Activated CD4-positive, CD25-positive, alpha-beta regulatory T cell treated with anti-CD3 and anti-CD28 coated beads, Interleukin-2, amount 50 U/mL, for 24 hours (primary cell): ENCODE measurements at places on chromosomes 7 and 10.

GRCh38 chr7:11833431-11833830 is 1.4 kb upstream of the THSD7A start:
- ATAC-seq: no peak

GRCh38 chr10:76962851-76963250 is 674.8 kb downstream of the KCNMA1 start:
- no peak for ATAC-seq

DNA sequence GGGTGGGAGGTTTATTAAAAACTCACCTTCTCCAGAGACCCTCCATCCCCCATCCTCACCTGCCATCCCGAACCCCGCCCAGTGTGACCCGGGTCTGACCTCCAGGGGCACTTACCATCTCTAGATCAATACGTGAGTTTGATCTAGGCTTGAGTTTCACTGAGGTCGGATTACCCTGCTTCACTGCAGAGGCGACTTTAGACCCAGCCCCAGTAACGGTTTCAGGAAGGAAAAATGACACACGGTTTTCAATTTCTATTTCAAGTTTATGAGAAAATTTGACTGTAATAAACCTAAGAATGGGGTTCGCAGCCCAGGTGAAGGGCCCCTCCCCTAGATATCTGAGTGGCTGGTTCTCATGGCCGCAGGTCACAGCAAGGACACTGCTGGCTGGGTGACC is 33.1 kb downstream of the RCC1L start:
- no peak for ATAC-seq

- no peak for ATAC-seq
Observed at GRCh38 chr7:153036396-153037063, 277.0 kb downstream of the ACTR3B start.

DNA sequence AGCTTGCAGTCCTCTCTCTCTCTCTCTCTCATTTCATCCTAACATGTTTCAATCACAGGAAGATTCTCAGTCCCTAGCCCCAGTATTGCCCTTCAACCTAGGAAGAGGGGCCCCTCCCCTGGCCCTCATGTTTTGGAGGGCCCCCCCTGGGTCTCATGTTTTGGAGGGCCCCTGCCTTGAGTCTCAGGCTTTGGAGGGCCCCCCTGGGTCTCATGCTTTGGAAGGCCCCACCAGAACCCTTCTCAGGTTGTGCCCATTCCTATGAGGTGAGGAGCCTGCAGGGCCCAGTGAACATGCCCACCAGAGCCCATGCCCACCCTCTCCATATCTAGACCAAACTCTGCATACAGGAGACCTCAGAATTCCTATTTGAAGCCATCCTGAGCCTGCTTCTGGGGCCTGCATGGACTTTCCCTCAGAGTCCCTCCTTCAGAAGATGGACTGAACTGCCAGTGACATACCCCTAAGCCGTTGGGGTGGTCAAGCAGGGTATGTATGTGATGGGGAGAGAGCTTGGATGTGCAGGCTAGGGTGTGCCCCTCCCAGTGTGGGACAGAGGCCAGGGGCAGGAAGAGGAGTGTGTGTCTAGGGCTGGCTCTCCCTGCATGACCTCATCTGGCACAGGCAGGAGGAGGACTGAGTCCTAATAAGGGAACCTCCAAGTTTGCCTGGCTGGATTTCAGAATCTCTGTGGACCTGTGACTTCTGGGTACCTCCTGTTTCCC is 8.1 kb upstream of the VDAC2 start:
- ATAC-seq: no peak

DNA sequence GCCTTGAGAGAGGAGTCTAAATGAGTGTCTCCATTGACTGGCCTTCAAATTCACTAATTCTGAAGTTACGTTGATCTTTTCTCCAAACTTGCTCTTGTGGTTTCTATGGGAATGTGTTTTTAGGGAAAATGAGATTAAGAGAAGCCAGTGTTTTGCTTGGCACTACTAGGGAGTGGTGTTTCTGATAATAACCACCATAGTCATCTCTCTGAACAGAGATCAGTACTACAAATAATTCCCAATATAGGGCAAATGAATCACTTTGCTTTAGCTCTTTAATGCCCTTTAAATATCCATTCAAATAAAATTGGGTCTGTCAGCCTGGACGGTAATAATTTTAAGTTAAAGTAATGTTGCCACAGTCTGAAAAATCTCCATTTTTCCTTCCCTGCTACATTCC is 90.8 kb downstream of the NRF1 start:
- ATAC-seq: no peak

DNA sequence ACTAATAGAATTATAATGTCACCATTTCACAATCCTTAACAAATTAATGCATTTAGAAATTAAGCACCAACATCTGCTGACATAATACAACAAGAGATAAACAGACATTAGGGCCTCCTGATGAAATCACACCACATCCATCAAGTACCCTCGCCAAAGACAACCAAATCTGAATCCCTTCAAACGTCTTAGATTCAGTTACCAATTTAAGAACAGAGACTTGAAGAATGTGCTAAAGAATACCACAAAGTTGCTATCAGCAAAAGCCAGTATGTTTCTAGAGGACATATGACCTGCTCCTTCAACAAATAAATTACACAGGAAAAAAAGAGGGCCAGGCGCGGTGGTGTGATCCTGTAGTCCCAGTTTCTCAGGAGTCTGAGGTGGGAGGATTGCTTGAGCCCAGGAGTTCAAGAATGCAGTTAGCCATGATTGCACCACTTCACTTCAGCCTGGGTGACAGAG is 144.5 kb downstream of the REEP3 start:
- ATAC-seq: no peak

DNA sequence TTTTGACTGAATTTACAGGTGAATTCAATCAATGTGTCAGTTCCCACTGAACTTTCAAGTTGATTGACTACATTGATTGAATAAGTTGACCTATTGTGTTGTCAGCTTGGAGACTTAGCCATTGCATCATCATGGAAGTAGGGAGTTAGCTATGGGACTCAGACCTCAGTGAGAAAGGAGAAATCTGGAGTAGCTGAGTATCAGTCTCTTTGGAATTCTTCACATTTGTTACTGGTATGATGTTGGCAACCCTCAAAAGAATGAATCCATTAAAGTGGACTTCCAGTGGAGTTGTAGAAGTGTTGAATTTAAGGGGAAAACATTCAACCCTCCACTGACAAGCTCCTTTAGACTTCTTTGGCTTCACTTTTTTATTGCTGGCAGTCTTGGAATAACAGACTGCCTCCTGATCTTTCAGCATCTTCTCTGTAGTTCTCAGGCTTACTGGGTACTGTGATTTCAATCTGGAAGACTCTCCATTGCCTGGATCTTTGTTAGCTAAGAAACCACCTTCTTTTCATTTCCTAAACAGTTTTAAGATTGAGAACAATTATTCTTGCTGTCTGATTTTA is 160.3 kb upstream of the NRP1 start:
- no peak for ATAC-seq

DNA sequence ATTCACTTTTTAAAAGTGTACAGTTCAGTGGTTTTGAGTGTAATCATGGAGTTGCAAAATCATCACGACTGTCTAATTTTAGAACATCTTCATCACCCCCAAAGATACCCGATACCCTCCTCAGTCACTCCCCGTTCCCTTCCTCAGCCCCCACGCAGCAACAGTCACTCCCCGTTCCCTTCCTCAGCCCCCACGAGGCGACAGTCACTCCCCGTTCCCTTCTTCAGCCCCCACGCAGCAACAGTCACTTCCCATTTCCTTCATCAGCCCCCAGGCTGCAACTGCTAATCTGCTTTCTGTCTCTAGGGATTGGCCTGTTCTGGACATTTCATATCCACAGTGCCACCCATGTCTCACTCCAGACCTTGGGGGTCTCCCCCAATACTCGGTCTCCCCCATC is 161.6 kb upstream of the PPP2R2D start:
- ATAC-seq: no peak

DNA sequence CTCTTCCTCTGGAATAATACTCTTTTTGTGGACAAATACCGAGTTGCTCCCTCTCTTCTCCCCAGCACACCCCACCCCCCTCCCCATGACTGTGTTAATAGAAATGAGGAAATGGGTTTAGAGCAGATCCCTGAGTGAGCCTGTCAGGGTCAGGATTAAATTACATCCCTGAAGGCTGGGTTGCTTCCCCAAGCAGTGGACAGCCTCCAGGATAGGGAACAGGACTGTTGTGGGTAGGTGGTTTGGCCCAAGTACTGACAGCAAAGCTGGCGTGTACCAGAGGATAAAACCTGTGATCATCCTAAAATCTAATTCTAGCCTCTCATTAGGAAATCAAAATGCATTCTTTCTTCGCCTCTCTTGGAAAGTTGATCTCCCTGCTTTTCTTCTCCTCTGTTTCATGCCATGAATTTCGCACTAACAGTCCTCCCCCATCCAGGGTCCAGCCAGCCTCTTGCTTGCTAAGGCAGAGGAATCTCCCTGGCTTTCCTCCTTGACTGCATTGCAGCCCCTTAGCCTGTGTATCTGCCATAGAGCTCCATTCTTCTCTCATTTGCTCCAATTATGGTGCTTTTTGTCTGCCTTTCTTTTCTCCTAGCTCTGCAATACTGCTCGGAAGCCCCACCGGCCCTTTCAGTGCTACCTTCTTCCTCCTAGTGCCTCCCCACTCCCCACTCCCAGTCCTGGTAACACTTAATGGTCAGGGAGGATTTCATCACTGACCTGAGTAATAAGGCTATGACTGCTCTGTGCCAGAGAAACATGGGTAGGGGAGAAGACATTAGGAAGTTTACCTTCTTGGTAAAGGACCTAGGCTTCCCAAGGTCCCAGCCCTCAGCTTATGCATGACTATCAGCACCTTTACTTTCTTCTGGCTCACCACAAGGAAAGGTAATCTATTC is 8.4 kb downstream of the LRRC4 start:
- no peak for ATAC-seq
